Transverse colon (tissue), 4 donors: ENCODE measurements at places on chromosomes 7 and 10.

DNA sequence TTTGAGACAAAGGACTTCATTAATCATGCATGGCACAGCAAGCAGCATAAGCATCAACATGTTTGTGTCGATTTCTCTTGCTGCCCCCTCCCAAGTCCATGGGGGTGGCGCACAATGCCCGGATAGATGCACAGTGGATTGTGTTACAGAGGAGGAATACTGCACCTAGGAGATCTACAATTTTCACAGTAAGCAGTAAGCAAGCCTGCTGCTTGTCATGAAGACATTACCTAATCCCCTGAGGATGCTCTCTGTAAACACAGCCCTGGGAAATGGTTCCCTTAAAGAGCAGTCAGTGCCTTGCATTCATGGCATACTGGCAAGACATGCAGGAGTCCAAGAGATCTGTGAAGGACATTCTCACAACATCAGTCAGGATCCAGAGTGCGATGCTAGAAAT lies 137.7 kb downstream of the ETV1 start:
- no peaks in the 10 kb centered on the region for H3K4me1 ChIP-seq
- no peak for DNase-seq
- H3K4me3 ChIP-seq, result no peak overlapping the region
- no peak overlapping the region for H3K27ac ChIP-seq
- H3K27me3 ChIP-seq, result no peaks in the 10 kb centered on the region
- H3K36me3 ChIP-seq, result no peaks in the 10 kb centered on the region

DNA sequence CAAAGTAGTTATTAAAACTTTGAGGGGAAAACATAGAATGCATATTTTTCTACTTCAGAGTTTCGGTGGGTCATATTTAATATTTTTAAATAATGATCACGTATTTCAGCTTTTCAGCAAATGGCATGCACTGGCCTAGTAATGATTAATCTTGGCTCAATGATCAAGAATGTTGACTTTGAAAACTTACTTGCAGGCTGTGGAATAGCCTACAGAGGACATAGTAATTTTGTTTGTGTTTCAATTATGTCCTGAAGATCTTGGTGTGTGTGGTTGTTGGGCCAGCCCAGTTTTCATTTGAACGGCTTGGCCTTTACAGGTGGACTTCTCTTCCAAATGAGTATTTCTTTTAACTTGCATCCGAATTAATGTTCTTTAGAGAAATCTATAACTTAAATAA lies 35.1 kb downstream of the ADD3 start:
- DNase-seq, result no peak
- no peak overlapping the region for H3K4me3 ChIP-seq
- H3K36me3 ChIP-seq, result no peaks in the 10 kb centered on the region

- no peak overlapping the region for H3K4me3 ChIP-seq
- H3K27ac ChIP-seq, result no peak overlapping the region
- H3K4me1 ChIP-seq, result no peaks in the 10 kb centered on the region
- DNase-seq, result no peak
Measured at GRCh38 chr7:24521917-24522623, 51.2 kb upstream of the PALS2 start.

- DNase-seq, result no peak
- H3K36me3 ChIP-seq, result no peaks in the 10 kb centered on the region
- peaks cover 42% of the 10 kb centered on the region for H3K4me1 ChIP-seq
- H3K27ac ChIP-seq, result peak overlapping the region; percentile 34
Measured at GRCh38 chr7:36278069-36278619, 111.5 kb upstream of the ANLN start.

GRCh38 chr7:121504482-121504881 lies 108.4 kb upstream of the FAM3C start:
- DNase-seq, result no peak
- no peak overlapping the region for H3K4me3 ChIP-seq
- no peaks in the 10 kb centered on the region for H3K27me3 ChIP-seq
- no peaks in the 10 kb centered on the region for H3K36me3 ChIP-seq
- no peaks in the 10 kb centered on the region for H3K4me1 ChIP-seq
- H3K27ac ChIP-seq, result no peak overlapping the region
